ENCODE measurements at places on chromosomes 16 and 17.
A peak's percentile ranks its signal among the peaks of the same experiment; 100 is the strongest.

- no peak for DNase-seq
These were observed 14.4 kb upstream of the CBX8 start for GRCh38 chr17:79811011-79811867.

DNA sequence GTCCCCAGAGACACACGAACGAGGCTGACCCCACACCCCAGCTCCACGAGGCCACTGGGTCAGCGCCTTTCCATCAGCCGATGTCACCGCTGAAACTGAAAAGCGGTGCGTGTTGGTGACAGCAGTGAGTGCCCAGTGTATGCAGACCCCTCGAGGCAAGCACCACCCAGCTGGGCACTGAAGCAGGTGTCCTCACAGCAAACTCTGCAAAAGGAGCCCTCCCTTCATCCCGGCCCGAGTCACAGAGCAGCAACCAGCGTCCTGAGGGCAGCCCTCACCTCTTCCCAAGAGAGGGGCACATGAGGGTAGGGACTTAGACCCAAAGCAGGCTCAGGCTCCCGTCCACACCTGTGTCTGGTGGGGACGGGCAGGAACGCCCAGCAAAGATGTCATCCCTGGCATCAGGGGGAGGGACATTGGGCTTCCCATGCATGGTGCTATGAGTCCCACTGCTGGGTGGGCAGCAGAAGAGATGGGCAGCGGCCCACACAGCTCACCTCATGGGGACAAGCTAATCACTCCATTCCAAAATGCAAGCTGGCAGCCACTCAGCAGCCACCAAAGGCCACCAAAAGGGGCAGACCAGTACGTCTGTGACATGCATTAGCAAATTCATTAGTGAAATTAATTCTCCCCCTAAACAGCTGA, 49.2 kb downstream of the RBFOX3 start:
- DNase-seq = no peak

- DNase-seq = no peak
These were observed 45.1 kb downstream of the SOX9 start for GRCh38 chr17:72165867-72166439.

DNA sequence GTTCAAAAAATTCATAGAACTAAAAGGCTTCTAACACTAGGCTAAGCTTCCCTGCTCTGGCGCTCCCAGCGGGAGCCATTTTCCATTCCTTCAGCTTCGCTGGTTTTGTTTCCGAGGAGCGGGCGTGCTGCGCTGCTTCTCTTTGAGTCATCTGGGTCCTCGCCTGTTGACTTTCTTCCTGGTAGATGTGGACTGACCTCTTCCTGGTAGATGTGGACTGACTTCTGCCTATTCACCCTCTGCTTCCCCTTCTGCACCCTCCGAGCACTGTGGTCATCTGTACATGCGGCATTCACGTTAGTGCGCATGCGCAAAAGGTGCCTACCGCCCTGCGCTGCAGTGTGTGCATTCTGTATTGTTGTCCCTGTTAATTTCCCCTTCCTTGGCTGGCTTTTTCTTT, 40.8 kb upstream of the SEC14L1 start:
- DNase-seq = no peak

GRCh38 chr17:30424471-30424870, 45.7 kb downstream of the CPD start:
- DNase-seq = no peak

GRCh38 chr17:49519781-49520180, 24.7 kb downstream of the NGFR start:
- no peak for DNase-seq

- no peak for DNase-seq
These were observed 12.9 kb downstream of the TRPV2 start for GRCh38 chr17:16428098-16428882.

DNA sequence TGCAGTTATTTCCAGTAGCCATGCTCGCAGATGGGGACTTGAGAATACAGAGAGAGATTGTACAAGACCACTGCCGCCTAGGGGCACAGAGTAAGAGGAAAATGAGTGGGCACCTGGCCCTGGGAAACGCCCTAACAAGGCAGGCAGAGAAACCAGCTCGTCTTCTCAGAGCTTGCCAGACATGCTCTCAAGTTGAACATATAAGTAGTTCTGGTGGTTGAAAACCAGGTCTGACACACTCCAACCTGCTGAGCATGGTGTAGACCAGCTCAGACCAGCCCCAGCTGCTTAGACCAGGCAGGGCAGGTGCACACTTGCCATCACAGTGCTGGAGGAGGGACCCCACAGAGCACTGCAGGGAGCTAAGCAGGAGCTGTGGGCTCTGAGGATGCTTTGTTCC, 250.5 kb downstream of the CPPED1 start:
- no peak for DNase-seq

GRCh38 chr16:5633845-5634440, 536.3 kb upstream of the EEF2KMT start:
- DNase-seq = no peak

DNA sequence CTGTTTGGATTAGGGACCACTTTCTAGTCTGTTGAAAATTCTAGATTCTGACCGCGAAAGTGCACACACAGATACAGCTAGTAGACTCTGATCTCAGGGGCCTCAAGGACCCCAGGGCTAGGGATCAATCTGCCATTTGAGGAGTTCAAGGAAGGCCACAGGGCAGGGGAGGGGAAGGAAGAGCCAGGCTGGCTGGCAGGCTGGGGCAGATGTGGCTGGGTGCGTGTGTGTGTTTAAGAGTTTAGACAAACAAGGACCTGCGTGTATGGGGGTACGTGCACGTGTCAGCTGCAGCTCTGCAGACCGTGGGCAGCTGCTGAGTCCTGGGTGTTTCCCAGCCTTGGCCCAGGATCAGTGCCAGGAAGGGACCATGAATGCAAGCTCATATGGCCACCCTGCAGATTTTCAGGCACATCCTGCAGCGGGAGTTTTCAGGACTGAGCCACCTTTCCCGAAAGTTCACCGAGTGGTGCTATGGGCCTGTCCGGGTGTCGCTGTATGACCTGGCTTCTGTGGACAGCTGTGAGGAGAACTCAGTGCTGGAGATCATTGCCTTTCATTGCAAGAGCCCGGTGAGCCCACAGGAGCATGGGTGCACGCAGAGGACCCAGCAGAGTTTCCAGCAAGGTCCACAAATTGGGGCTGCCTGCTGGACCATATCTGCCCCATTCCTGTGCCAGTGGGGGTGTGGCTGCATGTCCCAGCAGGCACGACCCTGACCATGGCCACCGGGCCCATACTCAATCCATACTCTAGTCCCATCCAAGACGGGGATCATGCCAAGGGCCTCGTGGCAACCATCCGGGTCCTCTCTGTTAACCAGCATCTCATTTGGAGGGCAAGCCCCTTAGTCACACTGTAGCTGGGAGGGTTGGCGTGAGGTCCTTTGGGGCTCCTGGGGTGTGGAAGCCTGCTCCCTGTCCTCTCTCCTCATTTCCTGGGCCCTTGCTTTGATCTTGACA, 10.6 kb downstream of the TRPV2 start:
- DNase-seq = no peak

GRCh38 chr16:85724126-85724879, 26.6 kb downstream of the C16orf74 start:
- DNase-seq = no peak

DNA sequence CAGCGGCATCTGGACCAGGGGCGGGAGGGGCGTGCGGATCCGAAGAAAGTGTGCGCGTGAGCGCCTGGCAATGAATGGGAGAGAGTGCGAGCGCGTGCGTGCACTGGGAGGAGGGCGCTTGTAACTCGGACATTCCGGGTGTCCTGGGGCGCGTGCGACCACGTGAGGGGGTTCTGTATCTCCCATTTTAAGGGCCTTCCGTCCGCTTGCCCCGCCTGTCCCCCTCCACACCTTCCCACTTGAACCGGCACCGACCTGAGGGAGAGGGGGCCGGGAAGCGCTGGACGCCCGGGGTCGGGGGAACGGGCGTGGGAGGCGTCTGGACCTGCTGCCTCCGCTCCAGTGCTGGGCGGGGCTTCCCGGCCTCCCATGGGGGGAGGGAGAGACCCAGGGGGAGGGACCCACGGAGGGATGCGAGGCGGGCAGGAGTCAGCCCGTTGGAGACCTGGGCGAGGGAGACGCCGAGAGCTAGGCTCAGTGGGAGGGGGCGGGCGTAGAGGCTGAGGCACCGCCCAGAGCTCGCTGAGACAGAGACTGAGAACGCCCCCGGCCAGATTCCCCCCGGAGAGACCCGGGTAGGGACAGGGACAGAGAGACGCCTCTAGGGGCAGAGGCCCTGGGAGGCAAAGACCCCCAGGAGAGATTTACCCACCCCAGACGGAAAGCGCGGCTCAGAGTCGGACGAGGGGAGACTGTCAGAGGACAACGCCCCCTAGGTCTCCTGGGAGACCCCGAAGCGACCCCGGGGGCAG, at the start of gene KREMEN2:
TSS of gene KREMEN2 (plus strand) at position 553 of the 752 bp plus-strand sequence. CDS start 246 bp downstream, outside the sequence.
- DNase-seq = peak; percentile 27

- DNase-seq = no peak
These were observed 527 bp upstream of the MGAT5B start for GRCh38 chr17:76867578-76868175.

DNA sequence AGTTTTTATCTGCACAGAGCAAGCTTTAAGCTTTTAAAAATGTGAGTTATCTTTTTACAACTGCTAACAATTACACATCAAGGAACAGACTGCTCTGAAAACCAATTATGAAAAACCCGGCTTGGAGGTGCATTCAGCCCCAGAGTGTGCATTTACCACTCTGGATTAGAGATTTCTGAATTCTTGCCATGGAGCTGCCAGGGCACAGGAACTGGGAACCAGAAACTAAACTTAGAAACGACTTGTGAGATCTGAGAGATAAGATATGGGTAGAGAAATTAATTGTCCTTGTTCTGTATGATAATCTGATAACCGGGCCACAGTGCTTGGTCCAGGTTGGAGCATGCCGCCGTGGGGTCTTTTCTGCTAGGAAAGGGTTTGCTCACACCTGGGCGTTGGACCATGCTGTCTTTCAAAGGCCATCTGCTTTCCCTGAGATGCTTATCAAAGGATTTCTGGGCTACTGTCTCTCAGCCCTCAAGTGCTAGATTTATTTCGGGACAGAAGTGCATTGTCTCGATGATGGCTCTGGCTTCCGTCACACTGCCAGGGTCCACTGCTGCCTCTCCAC, 210.0 kb downstream of the MAF start:
- DNase-seq = no peak

GRCh38 chr16:84618581-84619460, 943 bp upstream of the COTL1 start:
- DNase-seq = no peak

GRCh38 chr16:27407133-27407532, 5.2 kb downstream of the IL21R start:
- no peak for DNase-seq

- no peak for DNase-seq
These were observed 3.2 kb downstream of the TERB1 start for GRCh38 chr16:66798161-66798560.

GRCh38 chr17:59361386-59361785, 29.9 kb downstream of the YPEL2 start:
- DNase-seq = no peak

DNA sequence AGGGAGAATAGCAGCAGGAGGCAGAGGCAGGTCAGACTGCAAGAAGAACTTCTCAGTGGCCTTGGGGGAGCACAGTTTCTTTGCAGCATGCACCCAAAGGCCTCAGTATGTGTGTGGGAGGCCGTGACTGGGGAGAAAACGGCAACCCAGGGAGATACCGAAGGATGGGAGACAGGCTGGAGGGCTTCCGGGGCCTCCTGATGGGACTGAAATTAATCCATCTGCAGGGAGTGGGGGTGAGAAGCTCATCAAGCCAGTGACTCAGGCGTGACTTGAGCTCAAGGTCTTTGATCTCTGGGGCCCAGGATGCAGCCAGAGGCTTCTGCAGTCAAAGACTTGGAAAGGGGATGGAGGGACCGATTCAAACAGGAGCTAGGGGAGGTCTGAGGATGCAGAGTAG, 5.1 kb upstream of the C17orf113 start:
- DNase-seq = no peak

DNA sequence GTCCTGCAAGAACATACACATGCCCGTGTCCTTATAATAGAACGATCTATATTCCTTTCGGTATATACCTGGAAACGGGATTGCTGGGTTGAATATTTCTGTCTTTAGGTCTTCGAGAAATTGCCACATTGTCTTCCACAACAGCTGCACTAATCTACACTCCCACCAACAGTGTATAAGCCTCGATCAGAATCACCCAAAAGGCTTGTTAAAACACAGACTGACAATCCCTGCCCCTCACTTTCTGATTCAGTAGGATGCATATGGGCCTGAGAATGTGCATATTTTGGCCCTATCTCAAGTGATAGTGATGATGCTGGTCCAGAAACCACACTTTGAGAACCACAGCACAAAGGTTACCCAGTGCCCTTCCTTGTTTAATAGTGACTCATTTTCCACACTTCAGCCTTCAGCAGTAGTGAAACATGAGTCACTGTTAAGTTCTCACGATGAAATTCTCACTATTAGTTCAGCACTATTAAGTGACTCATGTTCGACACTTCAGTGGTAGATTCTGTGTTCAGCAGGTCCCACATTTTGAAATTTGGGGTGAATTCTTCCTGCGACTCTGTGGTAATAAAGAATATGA, 215.6 kb downstream of the GRIN2A start:
- no peak for DNase-seq

- DNase-seq = no peak
These were observed 18.0 kb upstream of the HOXB9 start for GRCh38 chr17:48644159-48644558.

Measured in naive thymus-derived CD8-positive, alpha-beta T cell (primary cell).